ENCODE measurements at places on chromosomes 1 and 21. TPM values are rescaled to one million over a fixed set of nuclear protein-coding genes. Genes with fewer than 3 reads are reported as not detected.

GPR52 gene
- not detected for polyA plus RNA-seq

SOX13 gene
- polyA plus RNA-seq: 30.2 TPM

PGLYRP3 gene
- not detected for polyA plus RNA-seq

ABCD3 gene
- 21.8 TPM for polyA plus RNA-seq

CLIC6 gene
- not detected for polyA plus RNA-seq

GBP4 gene
- 4.4 TPM for polyA plus RNA-seq

FMO5 gene
- 2.4 TPM for polyA plus RNA-seq

PTPN14 gene
- 12.8 TPM for polyA plus RNA-seq

ILF2 gene
- 139 TPM for polyA plus RNA-seq

SEC16B gene
- 7.0 TPM for polyA plus RNA-seq

C1orf185 gene
- polyA plus RNA-seq: not detected

ATP6V1G3 gene
- not detected for polyA plus RNA-seq

NDUFS5 gene
- polyA plus RNA-seq: 302 TPM

ATP5IF1 gene
- 86.6 TPM for polyA plus RNA-seq

CD1B gene
- polyA plus RNA-seq: not detected

UBL4B gene
- polyA plus RNA-seq: not detected

SNAP47 gene
- polyA plus RNA-seq: 35.2 TPM

RGS13 gene
- polyA plus RNA-seq: 0.15 TPM

SLFNL1 gene
- 0.68 TPM for polyA plus RNA-seq

SLC44A5 gene
- polyA plus RNA-seq: 0.54 TPM
